Right renal cortex interstitium (tissue), 3 donors: ENCODE measurements at places on chromosomes 7 and 10. TPM values are rescaled to one million over a fixed set of nuclear protein-coding genes. Genes with fewer than 3 reads are reported as not detected.

VAX1 gene
- not detected for polyA plus RNA-seq

BAMBI gene
- 41.4 TPM for polyA plus RNA-seq

DNA sequence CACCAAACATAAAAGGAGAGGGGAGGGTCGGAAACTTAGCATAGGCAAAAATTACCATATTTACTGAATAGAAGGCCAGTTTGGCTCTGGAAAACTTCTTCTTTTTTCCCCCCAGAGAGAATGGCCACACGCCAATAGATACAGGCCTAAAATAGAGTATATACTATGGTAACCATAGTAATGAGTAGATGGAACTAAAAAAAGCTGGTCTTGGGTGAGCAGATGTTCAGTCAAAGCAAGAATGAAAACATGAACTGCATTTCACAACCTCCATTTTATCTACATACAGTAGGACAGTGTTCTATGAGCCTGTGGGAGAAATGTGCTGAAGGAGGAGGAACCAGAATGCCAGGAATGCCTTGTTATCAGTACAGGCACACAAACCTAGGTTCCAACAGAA is 141.7 kb upstream of the SEMA3A start:
- no peak for DNase-seq

GRCh38 chr10:113539789-113540188 is 13.1 kb upstream of the HABP2 start:
- DNase-seq, result no peak

DNA sequence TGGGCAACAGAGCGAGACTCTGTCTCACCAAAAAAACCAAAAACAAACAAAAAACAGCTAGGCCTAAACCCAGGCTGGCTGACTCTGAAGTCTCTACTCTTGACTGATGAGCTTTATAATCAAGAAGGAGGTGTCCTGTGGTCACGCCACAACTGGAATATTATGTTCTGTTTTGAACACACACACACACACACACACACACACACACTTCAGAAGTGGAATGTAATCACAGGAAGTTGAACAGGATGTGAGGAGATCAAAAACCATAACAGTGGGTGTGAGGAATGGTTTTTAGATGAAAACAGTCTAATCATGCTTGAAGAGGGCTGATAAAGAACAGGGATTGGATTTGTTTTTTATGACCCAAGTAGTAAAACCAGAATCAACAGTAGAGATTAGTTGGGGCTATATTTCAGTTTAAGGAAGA is 51.1 kb upstream of the IL6 start:
- no peak for DNase-seq

GRCh38 chr7:90726623-90727022 is 130.5 kb downstream of the CDK14 start:
- no peak for DNase-seq

CALHM2 gene
- 12.6 TPM for polyA plus RNA-seq

DNA sequence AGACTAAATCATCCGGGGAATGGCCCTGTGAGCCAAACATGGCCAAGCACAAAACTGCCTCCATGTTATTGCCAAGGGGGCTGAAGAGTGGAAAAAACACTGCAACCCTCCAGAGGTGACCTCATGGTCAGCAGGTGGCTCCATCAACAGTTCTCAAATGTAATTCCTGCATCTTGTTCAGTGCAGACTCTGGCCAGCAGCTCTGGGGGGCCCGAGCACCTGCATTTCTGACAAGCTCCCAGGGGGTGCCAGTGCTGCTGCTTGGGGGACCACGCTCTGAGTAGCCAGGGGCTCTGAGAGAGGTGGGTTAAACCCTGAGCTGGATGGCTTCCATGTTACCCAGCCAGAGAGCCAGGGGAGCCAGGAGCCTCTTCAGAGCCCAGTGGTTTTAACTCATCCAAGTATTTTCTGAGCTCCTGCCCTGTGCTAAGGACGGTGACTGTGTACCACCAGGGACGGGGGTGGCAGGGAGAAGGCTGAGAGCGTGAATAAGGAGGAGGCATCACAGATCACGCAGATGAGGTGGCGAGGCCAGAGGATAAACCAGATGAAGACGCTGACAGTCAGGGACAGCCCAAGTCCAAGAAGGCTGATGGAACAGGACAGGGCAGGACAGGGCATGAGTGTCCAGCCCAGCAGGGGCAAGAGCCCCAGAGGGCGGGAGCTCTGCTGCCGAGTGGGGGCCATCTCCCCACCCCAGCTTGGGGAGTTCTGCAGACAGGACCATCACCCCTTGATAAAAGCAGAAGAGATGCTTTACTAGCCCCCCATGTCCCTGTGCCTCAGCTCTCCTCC is 52.9 kb downstream of the CLEC2L start:
- no peak for DNase-seq
